ENCODE measurements at places on chromosomes 7 and 10.

- no peak for DNase-seq
Observed at GRCh38 chr7:37408291-37409228, 40.1 kb downstream of the ELMO1 start.

DNA sequence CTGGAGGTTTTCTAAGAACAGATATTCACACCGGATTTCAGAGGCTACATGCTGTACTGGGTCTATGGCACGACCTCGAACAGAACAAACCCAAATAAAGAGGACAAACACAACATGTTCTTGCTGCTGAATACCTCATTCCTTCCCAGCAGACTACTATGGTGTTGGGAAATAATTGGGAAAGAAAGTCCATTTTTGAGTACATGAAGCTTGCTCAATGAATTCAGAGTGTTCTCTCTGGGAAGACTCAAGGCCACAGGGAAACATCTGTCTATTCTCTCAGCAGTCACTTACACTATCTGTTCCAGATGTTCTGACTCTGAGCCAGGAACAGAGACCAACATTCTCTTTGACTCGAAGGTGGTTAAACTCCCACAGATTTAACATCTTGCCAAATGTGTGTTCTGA is 30.9 kb downstream of the LAMB1 start:
- DNase-seq, result peak; percentile 96

DNA sequence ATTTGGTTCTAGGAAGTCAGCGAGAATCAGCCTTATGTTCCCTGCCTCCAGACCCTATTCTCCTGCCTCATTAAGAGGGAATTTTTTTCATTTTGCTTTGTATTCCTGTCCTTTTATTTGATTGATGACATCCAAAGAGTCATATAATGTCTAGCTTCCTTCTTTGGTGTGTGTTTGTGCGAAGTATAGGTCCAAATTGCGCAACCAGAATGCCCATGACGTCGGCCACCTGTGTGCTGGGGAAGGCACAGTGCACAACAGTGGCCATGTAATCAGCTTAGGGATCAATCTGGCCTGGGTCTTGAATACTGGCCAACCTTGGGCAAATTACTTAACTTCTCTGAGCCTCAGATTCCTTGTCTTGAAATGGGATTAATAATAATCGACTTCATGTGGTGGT is 206.2 kb downstream of the VTI1A start:
- DNase-seq, result no peak

GRCh38 chr10:121694327-121694965 is 96.2 kb upstream of the FGFR2 start:
- no peak for DNase-seq

DNA sequence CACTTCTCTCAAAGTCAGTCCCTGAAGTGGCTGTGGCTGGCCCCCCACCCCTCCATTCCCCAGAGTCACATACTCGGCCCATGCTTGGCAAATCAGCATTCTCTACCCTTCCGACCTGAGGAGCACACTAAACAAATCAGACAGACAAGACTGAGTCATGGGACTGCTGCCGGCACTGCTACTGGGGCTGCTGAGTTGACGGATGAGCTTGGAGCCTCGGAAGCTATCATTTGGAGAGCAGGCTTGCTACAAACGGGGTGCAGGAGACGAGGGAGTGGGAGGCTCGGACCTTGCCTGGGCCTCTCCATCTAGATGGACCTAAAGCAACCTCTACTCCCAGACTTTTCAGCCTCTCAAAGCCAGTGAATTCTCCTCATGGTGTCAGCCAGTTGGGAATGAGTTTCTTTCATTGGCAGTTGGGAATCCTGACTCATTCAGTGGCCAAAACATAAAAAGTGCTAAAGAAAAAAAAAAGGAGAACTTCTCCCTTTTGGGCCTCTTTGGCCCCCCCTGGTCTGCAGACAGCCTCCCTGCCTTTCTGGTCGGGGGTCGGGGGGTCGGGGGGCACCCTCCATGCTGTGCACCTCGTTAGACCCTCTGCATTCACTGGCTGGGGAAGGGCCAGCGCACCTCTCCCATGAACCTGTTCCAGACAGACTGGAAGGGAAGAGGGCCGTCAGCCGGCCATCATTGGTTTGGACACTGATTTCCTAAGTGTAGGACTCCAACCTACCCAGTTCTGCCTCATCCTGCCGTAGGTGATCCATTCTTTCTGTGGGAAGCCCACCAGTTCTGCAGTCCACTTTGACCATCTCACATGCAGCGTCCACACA is 52.3 kb upstream of the COL13A1 start:
- no peak for DNase-seq

DNA sequence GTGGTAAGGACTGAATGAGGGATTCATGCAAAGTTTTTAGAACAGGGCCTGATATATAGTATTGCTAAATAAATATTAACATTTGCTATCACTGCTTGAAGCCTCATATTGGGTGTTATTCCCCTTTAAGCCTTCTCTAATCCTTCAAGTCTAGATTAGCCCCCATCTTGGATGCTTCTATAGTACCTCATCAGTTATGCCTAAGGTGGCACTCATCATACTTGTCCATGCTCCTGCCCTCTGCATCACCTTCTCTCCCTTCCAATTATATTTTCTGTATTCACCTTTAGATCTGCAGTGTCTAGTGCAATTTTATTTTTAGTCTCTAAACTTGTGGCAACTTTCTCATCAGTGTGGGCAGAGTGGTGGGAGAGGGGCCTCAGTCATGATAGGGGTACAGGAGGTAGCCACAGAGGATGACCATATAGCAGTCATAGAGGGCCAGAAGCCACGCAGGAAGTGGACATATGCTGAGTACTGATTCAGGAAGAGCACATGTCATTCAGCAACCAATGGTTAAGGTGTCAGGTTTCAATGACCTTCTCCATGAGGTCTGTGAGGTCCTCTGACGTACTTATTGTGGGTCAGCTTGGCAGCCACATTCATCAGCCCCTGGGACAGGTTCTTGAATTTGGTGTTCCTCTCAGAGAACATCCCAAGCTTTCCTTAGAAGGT is 2.5 kb downstream of the ENTPD1 start:
- DNase-seq, result no peak

DNA sequence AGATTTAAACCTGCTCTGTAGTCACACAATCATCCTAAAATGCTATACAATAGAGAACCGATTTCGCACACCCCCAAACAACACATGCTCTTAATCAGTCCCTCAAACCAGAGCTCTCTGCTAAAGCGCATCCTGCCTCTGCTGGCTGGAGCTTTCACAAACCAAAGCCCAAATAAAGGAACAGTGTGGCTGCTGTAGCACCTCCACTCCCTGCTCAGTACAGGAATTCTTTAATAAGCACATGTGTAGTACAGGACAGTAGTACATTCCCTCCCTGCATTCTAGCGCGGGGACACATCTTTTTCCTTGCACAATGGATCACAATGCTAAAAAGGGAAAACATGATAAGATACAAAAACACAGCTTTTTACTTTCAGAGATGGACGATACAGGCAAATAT is 684.6 kb downstream of the MAGI2 start:
- no peak for DNase-seq

DNA sequence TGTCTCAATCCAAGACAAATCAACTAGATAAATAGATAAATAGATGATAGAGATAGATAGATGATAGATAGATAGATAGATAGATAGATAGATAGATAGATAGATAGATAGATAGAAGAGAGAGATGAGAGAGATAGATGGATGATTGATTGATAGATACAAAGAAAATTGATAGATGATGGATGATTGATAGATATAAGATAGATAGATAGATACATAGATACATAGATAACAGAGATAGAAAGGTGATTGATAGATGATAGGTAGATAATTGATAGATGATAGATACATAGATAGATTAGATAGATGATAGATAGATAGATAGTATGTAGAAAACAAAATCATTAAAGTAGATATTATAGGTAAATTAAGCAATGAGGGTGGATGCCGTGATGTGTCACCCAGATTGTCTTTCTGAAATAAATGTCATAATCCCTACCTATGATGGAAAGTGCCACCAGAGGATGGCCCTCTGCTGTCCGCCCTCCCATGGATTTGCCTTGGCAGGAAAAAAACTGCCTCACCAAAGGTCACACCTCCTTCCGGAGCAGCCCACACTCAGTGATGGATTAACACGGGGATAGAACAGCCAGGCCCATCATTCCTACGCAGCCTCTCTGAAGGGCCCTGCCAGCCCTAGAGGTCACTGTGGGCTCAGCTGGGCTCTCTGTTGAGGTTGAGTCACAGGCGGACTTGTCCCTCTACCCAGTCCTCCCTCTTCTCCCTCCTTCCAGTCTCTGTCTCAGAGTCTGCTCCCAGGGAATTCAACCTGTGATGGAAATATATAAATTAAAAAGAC is 50.8 kb downstream of the KCNH2 start:
- no peak for DNase-seq

- peak; percentile 68 for DNase-seq
Observed at GRCh38 chr7:112162142-112162766, 43.9 kb downstream of the DOCK4 start.

GRCh38 chr10:4677296-4678021 is 148.5 kb upstream of the AKR1E2 start:
- peak; percentile 90 for DNase-seq

GRCh38 chr7:1466524-1467271 is 7.4 kb upstream of the MICALL2 start:
- peak; percentile 45 for DNase-seq

GRCh38 chr7:8818406-8818805 is 385.0 kb downstream of the NXPH1 start:
- no peak for DNase-seq

DNA sequence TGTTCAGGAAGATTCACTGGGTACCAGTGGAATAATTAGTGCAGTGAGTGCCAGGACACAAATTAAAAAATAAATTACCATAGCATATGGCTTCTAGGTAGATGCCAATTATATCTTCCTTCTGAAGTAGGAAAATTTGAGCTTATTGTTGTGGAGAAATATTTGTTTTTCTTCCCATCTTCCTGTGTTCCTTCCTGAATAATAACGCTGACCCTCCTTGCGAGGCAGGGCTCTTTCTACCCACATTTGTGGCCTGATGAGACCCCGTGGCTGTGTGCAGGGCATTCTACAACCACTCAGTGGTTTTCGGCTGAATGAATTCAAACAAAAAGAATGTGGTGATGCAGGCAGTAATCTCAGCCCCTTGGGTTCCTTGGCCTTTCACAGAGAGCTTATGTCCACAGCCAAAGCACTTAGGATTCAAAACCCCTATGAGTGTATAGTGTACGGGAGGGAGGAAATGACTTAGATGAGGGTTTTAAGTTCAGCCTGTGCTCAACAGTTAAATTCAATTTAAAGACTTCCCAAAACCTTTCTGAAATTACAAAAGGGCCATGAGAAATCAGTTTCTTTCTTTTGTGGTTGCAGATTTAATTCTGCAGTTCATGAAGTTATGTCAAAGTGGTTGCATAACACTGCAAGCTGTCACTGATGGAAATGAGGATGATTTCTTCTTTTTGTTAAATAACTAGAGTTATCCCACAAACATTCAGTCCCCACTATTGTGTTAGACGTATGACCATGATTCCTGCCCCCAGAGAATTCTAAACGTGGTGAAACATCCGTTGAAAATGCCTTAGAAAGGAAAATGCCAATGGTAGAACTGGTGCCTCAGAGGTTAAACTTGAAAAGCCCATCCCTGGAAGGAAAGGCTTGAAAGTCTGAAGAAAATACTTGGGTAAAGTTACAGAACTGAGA is 255.3 kb downstream of the FZD1 start:
- DNase-seq, result no peak

GRCh38 chr10:63935705-63936104 is 414.5 kb downstream of the REEP3 start:
- DNase-seq, result no peak

GRCh38 chr7:6276911-6277408 is 4.5 kb upstream of the CYTH3 start:
- no peak for DNase-seq

GRCh38 chr10:89364531-89364930 is 13.3 kb upstream of the IFIT1B start:
- DNase-seq, result no peak

DNA sequence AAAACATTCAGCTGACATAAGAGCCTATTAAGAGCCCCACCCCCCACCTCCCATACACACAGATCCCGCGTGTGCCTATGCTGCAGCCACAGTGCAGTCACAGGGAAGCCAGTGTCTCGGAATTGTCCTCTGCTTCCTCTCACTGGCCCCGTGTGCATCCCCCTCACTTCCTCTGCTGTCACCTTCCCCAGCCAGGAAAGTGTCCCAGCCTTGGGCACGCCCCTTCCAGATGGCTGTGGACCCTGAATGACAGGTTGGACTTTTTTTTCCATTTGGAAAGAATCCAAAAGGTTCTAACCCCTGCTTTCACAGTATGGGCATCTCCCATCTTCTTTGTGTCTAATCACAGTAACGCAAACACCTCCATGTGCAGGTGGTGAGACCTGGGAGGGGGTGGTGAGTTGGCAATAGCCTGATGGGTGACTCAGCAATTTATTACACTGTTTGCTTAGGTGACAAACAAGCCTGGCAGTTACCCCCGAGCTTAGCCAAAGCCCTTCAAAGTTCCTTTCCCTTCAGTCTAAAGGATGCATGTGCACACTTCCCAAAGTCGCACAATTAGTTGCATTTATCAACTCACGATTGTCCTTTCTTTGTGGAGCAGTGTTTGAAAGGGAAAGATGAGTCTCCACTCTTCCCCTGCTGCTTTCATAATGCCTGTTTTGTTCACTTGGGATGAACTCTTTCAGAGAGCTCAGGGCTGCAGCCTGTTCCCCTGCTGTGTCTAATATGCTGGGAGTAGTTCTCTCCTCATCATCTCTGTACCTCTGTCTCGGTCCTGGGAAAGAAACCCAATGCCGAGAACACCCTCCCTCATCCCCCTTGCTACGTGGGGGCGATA is 67.5 kb upstream of the EFCAB10 start:
- DNase-seq, result no peak

- DNase-seq, result no peak
Observed at GRCh38 chr10:105138358-105138757, 497.3 kb downstream of the SORCS3 start.

- no peak for DNase-seq
Observed at GRCh38 chr7:94907026-94907810, at the start of gene PPP1R9A. Gene PPP1R9A (plus strand): TSS chr7:94907594. CDS start chr7:94910114, 2,520 bp downstream.

- no peak for DNase-seq
Observed at GRCh38 chr7:42479816-42480633, 243.0 kb upstream of the GLI3 start.

- no peak for DNase-seq
Observed at GRCh38 chr10:47024399-47025252, 113.4 kb downstream of the PTPN20 start.

DNA sequence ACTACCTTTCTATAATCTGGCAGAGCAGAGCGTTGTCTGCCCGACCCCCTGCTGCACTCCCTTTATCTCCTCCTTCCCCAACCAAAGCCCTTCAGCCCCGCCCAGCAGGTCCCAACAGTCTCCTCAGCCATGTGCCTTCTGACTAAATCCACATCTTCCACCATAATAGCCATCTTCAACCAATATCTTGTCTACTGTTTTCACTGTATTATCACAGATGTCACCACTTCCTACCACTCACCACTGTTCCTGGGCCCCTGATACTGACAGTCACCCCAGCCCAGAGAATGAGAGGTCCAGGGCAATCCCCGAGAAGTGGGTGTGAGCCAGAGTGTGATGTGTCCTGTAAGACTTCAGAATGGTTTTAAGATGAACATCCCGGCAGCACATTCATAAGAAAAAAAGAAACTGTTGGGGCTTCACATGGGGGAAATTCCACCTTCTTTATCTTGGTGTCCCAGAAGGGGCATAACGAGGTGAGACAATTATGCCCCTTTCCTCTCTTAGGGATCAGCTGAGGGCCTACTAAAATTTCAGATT is 25.3 kb downstream of the CCDC6 start:
- DNase-seq, result no peak

- DNase-seq, result no peak
Observed at GRCh38 chr10:86556933-86557649, 35.5 kb upstream of the WAPL start.

- no peak for DNase-seq
Observed at GRCh38 chr7:23742051-23742450, 32.0 kb downstream of the STK31 start.

GRCh38 chr10:71597821-71598498 is 121.6 kb downstream of the C10orf105 start:
- peak; percentile 10 for DNase-seq
